ENCODE measurements at places on chromosomes 12 and 14.

- peaks cover 32% of the 10 kb centered on the region for H3K4me1 ChIP-seq
- H3K36me3 ChIP-seq, result no peaks in the 10 kb centered on the region
- no peak for DNase-seq
- peaks cover 15% of the 10 kb centered on the region for H3K27me3 ChIP-seq
- no peak overlapping the region for H3K27ac ChIP-seq
Measured at GRCh38 chr12:27711967-27712366, 1.3 kb downstream of the MRPS35 start.

GRCh38 chr12:130617219-130617618, 98.9 kb downstream of the RIMBP2 start:
- H3K27ac ChIP-seq, result no peak overlapping the region
- no peak overlapping the region for H3K4me3 ChIP-seq
- DNase-seq, result no peak

- H3K27ac ChIP-seq, result no peak overlapping the region
- H3K4me1 ChIP-seq, result no peaks in the 10 kb centered on the region
- DNase-seq, result no peak
- peaks cover 6% of the 10 kb centered on the region for H3K36me3 ChIP-seq
- peaks cover 4% of the 10 kb centered on the region for H3K27me3 ChIP-seq
Measured at GRCh38 chr12:122141911-122142725, 31.9 kb downstream of the IL31 start.

- DNase-seq, result no peak
- peak overlapping the region; percentile 42 for H3K4me3 ChIP-seq
- H3K36me3 ChIP-seq, result peaks cover 5% of the 10 kb centered on the region
- H3K27ac ChIP-seq, result peak overlapping the region; percentile 3
Measured at GRCh38 chr12:107066691-107067090, 26.7 kb downstream of the CRY1 start.
